ENCODE measurements at places on chromosomes 6 and 20.

DNA sequence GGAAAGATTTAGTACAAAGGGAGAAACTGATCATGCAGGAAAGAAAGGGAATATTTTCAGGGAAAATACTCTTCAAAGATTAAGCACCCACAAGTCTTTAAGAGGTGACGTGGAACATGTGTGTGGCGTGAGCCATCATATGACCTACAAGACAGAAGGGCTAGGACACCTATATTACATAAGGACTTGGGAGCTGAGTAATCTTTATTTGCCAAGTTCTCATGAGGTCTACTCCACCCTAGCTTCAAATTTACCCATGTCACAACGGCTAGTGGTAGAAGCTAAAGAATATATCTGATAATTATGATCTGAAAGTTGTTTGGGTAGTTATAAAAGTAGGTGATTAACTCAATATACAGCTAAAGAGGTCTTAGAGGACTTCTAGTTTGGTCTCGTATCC lies 167.8 kb downstream of the GJA10 start:
- no peak for DNase-seq

DNA sequence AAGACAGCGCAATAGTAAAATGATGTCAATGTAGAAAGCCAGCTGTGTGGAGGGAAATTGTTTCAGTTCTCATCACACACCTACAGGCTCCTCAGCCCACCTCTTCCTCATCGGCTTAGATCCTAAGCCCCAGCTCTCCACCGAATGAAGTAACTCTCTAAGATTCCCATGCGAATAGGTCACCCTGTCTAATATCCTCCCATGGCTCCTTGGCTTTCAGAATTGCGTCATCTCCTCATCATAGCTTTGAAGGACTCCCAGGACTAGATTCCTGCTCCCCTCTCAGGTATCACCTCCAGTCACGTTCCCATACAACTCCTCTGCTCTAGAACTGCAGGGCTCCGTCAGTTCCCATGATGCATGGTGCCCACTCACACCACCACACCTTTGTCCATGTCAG lies 16.2 kb upstream of the SLC22A16 start:
- DNase-seq = no peak

DNA sequence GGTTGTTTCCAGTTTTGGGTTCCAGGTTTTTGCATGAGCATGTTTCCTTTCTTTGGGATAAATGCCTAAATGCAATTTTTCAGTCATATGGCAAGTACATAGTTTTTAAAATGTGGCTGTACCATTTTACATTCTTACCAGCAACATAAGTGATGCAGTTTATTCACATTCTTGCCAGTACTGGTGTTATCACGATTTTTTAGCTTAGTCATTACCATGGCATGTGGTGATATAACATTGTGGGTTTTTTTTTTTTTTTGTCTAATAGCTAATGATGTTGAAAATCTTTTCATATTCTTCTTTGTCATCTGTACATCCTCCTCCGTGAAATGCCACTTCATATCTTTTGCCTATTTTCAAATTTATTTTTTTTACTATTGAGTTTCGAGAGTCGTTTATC lies 2.9 kb upstream of the TDRD6 start:
- no peak for DNase-seq

DNA sequence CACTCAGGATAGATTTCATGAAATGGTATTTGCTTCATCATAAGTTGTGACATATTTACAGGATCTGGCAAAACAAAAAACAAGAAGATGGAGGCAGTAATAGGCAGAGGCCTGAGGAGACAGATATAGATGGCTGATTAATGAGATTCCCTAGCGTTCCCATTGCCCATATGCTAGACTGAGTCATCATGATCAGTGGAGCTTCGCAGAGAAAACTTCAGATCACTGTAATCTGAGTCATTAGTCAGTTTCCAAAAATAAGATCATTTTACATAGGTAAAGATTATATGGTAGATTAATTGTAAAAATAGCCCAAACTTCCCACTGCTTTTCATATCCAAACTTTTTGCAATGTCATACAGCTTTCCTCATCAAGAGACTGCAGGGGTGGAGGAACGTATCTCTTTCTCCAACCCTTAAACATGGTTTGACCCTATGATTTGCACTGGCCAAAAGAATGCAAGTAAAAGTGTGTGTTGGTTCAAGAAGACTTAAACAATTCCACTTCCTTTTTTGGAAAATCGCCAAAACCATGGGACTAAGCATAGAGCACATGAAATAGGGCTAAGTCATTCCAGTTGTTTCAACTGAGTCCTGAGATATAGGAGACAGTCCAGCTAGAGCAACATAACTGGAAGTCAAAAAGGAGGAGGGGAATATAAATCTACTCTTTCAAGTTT lies 626.0 kb downstream of the RNF144B start:
- DNase-seq = no peak

DNA sequence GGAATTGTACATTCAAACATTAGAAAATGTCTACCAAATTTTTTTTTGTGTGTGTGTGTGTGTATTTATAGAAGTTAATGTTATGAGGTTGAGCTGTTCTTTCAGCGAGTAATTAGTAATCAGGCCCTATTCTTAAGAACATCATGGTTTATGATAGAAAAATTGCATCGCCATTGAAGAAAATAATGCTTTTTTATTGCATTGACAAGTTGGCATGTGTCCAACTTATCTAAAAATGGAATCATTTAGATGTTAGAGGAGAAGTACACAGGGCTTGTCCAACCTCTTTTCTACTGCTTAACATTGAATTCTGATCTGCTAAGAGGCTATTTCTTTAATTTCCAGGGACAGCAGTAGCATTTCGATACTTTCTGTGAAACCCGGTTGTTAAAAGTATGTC lies 61.6 kb upstream of the ADGRG6 start:
- no peak for DNase-seq
